ENCODE measurements at places on chromosomes 1 and 21. TPM values are rescaled to one million over a fixed set of nuclear protein-coding genes. Genes with fewer than 3 reads are reported as not detected.

GRCh38 chr21:41246808-41247207 is 69.8 kb upstream of the FAM3B start:
- no peak for DNase-seq
- H3K36me3 ChIP-seq, result peaks cover 54% of the 10 kb centered on the region
- peaks cover 13% of the 10 kb centered on the region for H3K4me1 ChIP-seq
- H3K27ac ChIP-seq, result no peak overlapping the region
- H3K4me3 ChIP-seq, result no peak overlapping the region

DNA sequence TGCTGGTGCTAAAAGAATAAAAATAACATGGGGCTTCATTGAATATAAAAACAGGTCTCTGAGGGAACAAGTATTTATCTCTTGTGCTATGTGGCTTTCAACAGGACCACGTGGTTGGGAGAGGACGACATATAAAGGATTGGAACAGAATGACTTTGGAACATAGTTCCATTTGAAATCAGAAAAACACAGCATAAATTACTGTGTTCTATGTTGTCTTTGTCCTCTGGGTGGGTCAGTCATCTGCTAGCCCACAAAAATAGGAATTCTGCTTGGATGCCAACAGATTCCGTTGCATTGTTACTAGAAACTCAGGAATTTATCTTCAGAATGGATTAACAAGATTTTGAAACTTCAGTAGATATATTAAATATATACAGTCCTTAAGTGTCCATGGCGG is 5.9 kb downstream of the CEP85 start:
- H3K36me3 ChIP-seq, result peaks cover 33% of the 10 kb centered on the region
- no peaks in the 10 kb centered on the region for H3K27me3 ChIP-seq
- no peak overlapping the region for H3K4me3 ChIP-seq
- H3K4me1 ChIP-seq, result peaks cover 24% of the 10 kb centered on the region
- DNase-seq, result no peak

GRCh38 chr1:74237035-74237434 is 1.8 kb downstream of the TNNI3K start:
- H3K4me3 ChIP-seq, result no peak overlapping the region
- no peak overlapping the region for H3K27ac ChIP-seq
- DNase-seq, result no peak
- H3K36me3 ChIP-seq, result no peaks in the 10 kb centered on the region
- H3K4me1 ChIP-seq, result no peaks in the 10 kb centered on the region

- peaks cover 86% of the 10 kb centered on the region for H3K27me3 ChIP-seq
- H3K27ac ChIP-seq, result no peak overlapping the region
- no peak overlapping the region for H3K4me3 ChIP-seq
- peaks cover 6% of the 10 kb centered on the region for H3K4me1 ChIP-seq
- no peaks in the 10 kb centered on the region for H3K36me3 ChIP-seq
- DNase-seq, result no peak
These were observed 175.4 kb downstream of the LRRC7 start for GRCh38 chr1:69743146-69743545.

DNA sequence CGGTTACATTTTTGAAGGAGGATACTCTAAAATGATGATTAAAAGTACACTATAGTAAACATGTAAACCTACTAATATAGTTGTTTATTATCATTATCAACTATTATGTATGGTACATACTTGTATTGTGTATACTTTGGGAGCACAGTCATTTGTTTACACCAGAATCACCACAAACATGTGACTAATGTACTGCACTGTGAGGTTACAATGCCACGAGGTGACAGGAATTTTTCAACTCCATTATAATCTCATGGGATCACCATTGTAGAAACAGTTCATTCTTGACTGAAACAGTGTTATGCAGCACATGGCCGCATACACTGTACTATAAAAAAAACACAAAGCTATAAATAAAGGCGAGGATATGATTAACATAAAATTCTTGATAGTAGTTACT is 44.3 kb downstream of the GPATCH2 start:
- peak overlapping the region; percentile 70 for H3K27ac ChIP-seq
- DNase-seq, result no peak
- H3K36me3 ChIP-seq, result peaks cover 18% of the 10 kb centered on the region
- H3K27me3 ChIP-seq, result no peaks in the 10 kb centered on the region

- no peaks in the 10 kb centered on the region for H3K27me3 ChIP-seq
- peaks cover 6% of the 10 kb centered on the region for H3K36me3 ChIP-seq
- H3K27ac ChIP-seq, result peak overlapping the region; percentile 39
- H3K4me1 ChIP-seq, result peaks cover 68% of the 10 kb centered on the region
- H3K4me3 ChIP-seq, result no peak overlapping the region
These were observed 96.0 kb upstream of the BMP8A start for GRCh38 chr1:39395357-39395831.

DNA sequence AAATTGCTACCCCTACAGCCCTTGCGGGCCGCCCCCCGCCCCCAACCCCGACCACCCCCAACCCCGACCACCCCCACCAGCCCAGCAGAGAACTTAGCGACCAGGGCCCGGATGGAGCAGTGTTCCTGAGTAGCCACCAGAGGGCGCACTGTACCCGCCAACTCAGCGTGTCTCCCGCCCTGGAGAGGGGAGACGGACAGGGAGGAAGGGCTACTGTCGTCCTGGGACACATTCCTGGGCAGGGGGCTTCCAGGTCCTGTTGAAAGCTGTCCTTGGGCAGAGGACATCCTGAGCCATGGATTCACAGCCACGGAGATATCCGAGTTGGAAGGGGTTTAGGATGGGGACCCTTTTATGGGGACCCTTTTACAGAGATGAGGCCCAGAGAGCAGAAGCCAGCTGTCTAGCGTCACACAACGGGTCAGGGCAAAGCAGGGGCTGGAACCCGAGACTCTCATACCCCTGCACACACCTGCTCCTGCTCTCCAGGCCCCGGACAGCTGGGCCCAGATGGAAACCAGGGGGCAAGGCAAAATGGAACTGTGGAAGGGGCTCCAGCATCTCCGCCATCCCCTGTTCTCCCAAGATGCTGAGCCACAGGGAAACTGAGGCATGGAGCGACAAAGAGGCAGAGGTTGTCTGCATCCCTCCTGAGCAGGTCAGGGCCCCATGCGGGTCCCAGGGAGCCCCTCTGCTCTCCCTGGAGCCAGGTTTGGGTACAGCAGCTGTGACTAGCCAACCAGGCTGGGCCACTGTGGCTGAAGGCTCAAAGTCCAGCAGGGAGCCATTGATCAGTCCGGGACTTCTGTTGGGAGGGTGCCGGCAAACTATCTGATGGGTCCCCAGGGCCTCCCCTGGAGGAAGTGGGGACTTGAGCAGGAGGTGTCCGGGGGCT is 25.0 kb upstream of the LAPTM5 start:
- peak overlapping the region; percentile 43 for H3K4me3 ChIP-seq
- peaks cover 54% of the 10 kb centered on the region for H3K4me1 ChIP-seq
- peak overlapping the region; percentile 70 for H3K27ac ChIP-seq
- peaks cover 67% of the 10 kb centered on the region for H3K36me3 ChIP-seq

DNA sequence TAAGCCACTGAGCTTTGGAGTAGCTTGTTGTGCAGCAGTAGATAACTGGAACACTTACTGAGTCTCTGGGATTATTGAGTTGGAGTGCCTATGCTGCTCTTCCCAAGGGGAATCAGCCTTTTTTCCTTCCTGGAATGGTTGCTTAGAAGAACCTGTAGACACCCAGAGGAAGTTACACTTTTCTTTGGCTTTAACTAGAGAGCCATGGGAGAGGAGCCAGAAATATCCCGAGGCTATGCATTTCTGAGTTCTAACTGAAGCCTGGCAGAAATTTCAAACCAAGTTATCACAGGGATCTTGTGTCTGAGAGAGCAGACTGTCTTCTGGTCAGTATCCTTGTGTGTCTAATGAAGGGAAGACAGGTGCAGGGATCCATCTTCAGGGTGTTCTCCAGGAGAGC is 28.3 kb downstream of the LAMC1 start:
- no peaks in the 10 kb centered on the region for H3K27me3 ChIP-seq
- H3K36me3 ChIP-seq, result peaks cover 6% of the 10 kb centered on the region
- DNase-seq, result peak; percentile 39
- no peak overlapping the region for H3K4me3 ChIP-seq
- peak overlapping the region; percentile 26 for H3K27ac ChIP-seq

DNA sequence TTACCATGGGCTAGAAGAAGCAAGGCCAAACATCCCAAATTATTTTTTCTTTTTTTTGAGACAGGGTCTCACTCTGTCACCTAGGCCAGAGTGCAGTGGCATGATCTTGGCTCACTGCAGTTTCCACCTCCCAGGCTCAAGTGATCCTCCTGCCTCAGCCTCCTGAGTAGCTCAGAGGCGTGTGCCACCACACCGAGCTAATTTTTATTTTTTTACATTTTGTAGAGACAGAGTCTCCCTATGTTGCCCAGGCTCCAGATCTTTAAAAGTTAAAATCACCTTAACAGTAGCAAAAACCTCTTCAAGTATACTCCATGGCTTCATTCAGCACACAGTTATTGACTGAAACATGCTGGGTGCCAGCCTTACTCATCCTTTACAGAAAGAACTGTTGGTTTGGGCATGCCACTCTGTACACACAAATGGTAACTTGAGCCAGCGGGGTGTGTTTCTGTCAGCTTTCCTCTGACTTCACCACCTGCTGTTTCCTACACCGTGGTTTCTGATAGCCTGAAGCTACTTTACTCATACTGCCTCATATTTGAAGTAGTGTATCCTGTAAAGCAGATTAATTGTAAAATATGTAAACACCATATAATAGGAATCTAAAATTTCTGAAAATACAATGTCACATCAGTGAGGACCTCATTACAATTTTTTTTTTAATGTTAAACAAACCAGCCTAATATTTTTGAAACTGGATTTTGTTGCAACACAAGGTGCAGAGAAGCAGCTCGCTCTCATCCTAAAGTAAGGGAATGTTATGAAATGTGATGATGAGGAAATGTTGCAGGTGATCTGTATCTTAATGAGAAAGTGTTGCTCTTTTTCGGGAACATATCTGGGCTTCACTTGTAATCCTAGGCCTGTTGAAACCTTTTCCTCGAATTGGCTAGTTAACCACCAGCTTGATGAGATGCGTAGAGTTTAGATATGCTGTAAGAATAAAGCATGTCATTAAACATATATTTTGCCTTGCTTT is 113.9 kb downstream of the ATP5PO start:
- peak overlapping the region; percentile 51 for H3K4me3 ChIP-seq
- peaks cover 20% of the 10 kb centered on the region for H3K36me3 ChIP-seq
- peak overlapping the region; percentile 87 for H3K27ac ChIP-seq
- no peaks in the 10 kb centered on the region for H3K27me3 ChIP-seq
- peak; percentile 97 for DNase-seq

DNA sequence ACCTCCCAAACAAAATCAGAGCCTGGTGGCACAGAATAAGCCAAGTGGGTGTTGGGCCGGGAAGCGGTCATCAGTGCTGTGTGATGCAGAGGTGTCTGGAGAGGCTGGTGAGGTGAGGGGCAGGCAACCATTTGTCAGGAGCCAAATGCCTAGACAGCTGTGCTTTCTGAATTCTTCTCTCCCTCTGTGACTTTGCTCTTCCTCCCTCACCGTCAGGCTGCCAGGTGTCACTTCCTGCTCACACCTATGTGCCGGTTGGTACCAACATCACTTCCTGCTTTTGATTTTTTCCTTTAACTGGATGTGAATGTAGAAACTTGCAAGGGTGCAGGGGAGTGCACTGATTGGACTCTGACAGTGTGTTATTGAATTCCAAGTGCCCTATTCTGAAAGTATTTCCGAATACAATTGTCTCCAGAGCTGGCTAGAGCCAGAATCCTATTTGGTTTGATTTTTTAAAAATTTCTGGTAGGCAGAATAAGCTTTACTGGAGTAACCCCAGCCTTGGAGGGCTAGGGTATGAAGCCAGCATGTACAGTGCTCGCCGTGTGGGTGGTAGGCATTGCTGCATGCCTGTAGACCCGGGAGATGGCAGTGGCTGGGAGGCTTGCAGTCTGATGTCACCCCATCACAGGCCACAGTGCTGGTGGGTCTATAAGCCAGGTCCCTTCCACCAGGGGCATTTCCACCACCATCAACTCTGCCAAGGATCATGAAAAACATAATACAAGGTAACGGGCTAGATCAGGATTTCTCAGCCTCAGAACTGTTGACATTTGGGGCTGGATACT is 210.9 kb downstream of the KAZN start:
- H3K4me3 ChIP-seq, result no peak overlapping the region
- no peaks in the 10 kb centered on the region for H3K4me1 ChIP-seq
- H3K27me3 ChIP-seq, result no peaks in the 10 kb centered on the region
- H3K36me3 ChIP-seq, result no peaks in the 10 kb centered on the region
- H3K27ac ChIP-seq, result no peak overlapping the region
- no peak for DNase-seq

GRCh38 chr1:155226910-155227260 is 18.4 kb downstream of the MTX1 start:
- peak; percentile 63 for DNase-seq
- no peaks in the 10 kb centered on the region for H3K36me3 ChIP-seq
- H3K27ac ChIP-seq, result peak overlapping the region; percentile 89
- peak overlapping the region; percentile 85 for H3K4me3 ChIP-seq
- H3K4me1 ChIP-seq, result peaks cover 34% of the 10 kb centered on the region

Gene C1orf94
- total RNA-seq, result not detected

Gene S100A12
- total RNA-seq, result not detected

Gene URB2
- 35.5 TPM for total RNA-seq

Gene COQ8A
- total RNA-seq, result 22.1 TPM

Gene LIPI
- total RNA-seq, result not detected

Gene RAB3B
- 0.05 TPM for total RNA-seq

Gene OR2M3
- total RNA-seq, result not detected
